Iris pigment epithelial cell (primary cell): ENCODE measurements at places on chromosomes 3 and 15.

DNA sequence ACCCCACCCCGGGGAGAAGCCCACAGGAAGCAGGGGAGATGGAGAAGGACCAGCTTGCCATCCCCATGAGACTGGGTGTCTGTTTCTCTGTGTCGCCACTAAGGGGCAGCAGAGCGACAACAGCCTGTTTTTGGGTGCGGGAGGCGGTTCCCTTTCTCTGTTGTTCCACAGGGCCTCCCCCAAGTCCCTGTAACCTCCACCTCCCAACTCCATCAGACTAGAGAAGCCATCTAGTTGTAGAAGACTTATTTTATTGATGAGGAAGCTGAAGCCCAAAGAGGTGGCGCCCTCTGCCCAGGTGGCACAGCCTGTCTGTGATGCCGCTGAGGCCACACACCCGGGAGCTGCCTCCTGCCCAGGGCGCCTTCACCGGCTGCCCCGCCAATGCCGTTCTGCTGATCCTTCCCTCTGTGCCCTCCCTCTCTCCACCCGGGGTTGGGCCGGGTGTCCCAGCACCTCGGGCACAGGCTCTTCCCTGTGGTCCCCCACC, 3.9 kb upstream of the CCDC9B start:
- DNase-seq, result peak; percentile 57

GRCh38 chr3:42710323-42711021, 7.9 kb upstream of the HHATL start:
- no peak for DNase-seq

- no peak for DNase-seq
Observed at GRCh38 chr3:158106766-158107471, 699 bp upstream of the SHOX2 start.

GRCh38 chr3:88307666-88308065, 157.9 kb downstream of the C3orf38 start:
- DNase-seq, result no peak

DNA sequence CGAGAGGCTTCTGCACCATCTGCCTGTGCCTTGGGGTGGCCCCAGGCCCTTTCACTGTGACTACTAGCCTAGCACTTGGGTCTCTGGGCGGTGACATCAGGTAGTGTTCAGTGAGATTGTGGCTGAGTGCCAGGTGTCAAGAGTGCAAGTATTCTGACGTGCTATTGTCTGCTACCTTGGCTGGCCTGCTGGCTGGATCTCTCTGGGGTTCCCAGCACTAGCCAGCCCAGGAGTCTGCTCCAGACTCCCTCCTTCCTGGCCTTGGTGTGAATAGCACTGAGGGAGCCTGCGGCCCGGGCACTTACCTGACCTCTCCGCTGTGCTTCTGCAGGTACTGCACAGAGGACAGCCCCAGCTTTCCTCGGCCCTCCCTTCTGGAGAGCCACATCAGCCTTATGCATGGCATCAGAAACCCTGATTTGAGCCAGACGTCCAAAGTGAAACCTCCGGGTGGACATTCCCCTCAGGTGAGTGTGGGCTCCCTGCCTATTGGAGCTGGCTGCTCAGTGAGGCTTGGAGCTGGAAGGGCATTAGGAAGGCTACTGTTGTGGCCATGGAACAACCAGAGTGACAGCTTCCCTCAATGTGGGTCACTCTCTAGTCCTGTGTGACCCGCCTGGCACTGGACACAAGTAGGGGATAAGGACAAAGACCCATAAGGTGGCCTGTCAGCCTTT, 17.5 kb upstream of the ALPK3 start:
- DNase-seq, result no peak

- peak; percentile 81 for DNase-seq
Observed at GRCh38 chr3:112101916-112102315, 15.7 kb downstream of the C3orf52 start.

- peak; percentile 55 for DNase-seq
Observed at GRCh38 chr15:37907136-37907535, 27.3 kb upstream of the TMCO5A start.

DNA sequence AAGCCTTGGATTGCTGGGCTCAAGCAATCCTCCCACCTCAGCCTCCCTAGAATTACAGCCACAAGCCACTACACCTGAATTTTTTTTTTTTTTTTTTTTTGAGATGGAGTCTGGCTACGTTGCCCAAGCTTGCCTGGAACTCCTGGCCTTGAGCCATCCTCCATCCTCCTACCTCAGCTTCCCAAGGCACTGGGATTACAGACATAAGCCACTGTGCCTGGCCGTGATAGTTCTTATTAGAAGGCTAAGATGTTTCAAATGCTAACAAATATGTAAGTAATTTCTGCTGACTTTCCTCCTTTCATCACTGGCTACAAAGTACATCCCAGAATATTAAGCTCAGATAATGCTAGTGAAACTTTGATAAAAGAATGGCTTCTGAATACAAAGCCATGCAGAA, 5.7 kb upstream of the SETMAR start:
- DNase-seq, result no peak

GRCh38 chr3:21734746-21735145, 16.3 kb downstream of the ZNF385D start:
- DNase-seq, result no peak
